ENCODE measurements at places on chromosomes 13 and 19.

GRCh38 chr19:338421-338820, 6.2 kb downstream of the MIER2 start:
- no peak for DNase-seq

GRCh38 chr19:50932018-50932689, 20.7 kb downstream of the KLK5 start:
- DNase-seq = no peak

DNA sequence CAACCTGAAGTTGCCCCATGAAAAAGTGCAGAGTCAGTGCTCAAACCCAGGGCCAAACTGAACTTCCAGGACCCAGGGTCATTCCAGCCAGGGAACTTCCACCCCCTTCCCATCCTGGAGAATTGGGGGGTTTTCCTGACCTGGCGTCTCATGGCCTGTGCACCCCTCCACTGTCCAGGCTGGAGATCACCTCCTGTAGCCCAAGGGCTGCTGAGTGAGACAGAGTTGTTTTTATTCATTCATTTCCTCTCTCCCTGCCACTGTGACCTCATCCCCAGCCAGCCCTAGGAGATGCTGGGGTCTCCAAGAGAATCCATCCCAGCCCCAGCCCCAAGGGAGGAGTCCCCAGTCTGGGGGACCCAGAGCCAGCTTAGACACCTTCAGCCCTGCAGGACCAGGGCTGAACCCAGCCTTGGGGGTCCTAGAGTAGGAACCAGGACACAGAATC, 4.2 kb downstream of the FCHO1 start:
- DNase-seq = no peak

GRCh38 chr13:33079960-33080359, 63.7 kb downstream of the KL start:
- DNase-seq = no peak

DNA sequence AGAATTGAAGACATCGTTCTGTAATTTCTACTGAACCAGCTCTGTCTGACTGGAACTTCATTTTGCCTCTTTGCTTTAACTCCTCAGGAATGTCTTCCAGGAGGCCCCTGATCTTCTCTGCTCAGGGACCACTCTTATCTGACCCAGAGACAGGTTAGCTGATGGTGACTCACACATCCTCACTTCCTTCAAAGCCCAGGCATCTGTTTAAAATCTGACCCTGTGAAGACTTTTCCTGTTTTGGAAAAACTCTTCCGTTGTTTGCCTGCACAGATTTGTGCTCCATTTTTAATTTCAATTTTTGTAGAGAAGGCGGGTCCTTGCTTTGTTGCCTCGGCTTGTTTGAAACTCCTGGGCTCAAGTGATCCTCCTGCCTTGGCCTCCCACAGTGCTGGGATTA, 1.6 kb downstream of the ARL11 start:
- no peak for DNase-seq

DNA sequence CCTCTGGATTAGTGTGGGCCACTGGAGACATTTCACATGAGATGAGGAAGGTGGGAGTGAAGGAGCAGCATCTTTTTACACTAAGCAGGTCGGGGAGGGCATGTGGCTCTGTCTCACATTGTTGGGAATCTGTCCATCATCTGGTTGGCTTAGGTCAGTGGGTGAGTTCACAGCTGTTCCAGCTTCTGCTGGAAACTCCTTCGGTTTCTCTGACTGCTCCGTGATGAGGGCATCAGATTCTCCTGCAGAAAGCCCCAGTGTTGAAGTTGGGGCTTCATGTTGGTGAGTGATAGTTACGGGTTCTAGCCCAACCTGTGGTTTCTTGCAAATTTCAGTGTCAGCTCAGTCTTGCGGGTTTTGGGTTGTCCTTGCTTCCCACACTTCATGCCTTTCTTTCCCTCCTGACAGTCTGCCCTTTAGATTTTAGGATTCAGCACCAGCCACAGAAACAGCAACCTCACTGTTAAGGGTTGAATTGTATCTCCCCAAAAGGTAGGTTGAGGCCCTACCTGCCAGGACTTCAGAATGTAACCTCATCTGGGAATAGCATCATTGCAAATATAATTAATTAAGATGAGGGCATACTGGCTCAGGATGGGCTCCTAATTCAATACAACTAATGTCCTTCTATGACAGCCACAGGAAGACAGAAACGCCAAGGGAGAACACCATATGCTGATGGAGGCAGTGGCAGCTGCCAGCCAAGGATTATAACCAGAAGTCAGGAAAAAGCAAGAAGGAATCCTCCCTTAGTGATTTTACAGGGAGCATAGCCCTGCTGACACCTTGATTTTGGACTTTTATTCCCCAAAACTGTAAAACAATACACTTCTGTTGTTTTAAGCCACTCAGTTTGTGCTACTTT, 7.6 kb upstream of the ALOX5AP start:
- DNase-seq = no peak

DNA sequence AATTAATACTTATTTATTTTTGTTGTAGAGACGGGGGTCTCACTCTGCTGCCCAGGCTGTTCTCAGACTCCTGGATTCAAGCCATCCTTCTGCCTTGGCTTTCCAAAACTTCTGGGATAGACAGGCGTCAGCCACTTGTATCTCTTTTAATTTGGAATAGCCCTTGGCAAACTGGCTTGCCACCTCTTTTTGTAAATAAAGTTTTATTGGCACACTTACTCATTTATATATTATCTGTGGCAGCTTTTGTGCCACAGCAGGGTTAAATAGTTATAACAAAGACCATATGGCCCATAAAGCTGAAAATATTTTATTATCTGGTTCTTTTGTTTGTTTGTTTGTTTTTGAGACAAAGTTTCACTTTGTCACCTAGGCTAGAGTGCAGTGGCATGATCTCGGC, 30.5 kb downstream of the BBC3 start:
- DNase-seq = no peak

All from SHP77 treated with DMSO at 0.1 percent for 48 hours (cell line).